ENCODE measurements at places on chromosomes 7 and 10. TPM values are rescaled to one million over a fixed set of nuclear protein-coding genes. Genes with fewer than 3 reads are reported as not detected.

The OLAH gene
- total RNA-seq = 0.74 TPM

The CEP55 gene
- 68.2 TPM for total RNA-seq

DNA sequence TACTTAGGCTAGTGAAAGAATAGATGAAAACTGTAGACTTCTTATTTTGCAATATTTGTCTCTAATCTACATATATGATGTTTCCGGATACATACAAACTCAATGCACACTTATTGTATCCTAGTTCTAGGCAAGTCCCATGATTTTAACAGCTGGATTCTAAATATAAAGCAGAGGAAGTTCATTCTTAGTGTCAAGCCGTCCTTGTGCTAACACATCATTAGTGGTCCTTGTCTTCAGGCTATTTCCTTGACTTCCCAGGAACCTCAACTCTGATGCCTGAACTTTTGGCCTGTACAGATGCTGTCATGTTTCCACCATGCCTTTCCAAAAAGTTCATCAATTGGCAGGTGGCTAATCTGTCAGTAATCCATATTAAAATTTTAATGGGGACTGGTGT, 301.9 kb upstream of the DGKB start:
- DNase-seq = no peak

GRCh38 chr7:22117222-22117621, 171.5 kb upstream of the CDCA7L start:
- DNase-seq = no peak

- no peak for DNase-seq
Observed at GRCh38 chr10:15146366-15146765, 22.1 kb downstream of the NMT2 start.

GRCh38 chr7:157150882-157151281, 12.2 kb downstream of the UBE3C start:
- DNase-seq = no peak
